ENCODE measurements at places on chromosomes 16 and 17.

- DNase-seq: no peak
These were observed 9.1 kb upstream of the MAPK8IP3 start for GRCh38 chr16:1696863-1697262.

- no peak for DNase-seq
These were observed 154.3 kb upstream of the ZFHX3 start for GRCh38 chr16:73202161-73202729.

DNA sequence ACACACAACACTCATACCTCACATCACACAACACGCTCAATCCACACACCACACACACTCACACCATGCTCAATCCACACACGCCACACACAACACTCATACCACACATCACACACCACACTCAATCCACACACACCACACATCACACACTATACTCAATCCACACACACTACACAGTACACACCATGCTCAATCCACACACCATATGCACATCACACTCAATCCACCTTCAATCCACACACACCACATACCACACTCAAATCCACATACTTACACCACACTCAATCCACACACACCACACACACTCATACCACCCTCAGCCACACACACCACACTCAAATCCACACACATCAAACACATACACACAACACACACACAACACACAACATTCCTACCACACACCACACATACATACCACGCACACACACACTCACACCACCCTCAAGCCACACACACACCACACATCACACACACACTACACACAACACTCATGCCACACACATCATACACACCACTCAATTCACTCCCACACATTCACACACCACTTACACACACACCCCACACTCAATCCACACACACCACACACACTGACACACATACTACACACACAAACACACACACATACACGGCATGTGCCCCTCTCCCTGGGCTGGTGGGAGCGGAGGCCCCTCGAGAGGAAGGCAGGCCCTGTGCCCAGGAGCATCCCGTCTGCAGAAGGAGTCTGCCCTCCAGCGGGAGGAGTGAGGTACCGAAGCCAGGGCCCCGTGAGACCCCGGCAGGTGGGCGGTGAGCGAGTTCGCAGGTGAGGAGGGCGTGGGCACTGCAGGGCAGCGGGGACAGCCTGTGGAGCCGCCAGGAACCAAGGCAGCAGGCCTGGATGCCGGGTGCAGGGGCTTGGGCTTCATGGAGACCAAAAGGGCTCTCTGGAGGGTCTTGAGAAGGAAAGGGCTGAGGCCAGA, 33.1 kb upstream of the RPTOR start:
- no peak for DNase-seq

- no peak for DNase-seq
These were observed 9.2 kb downstream of the ELOB start for GRCh38 chr16:2767891-2768290.

GRCh38 chr17:69228576-69228975, at the start of gene ABCA10:
TSS of gene ABCA10 (minus strand) at chr17:69228824. CDS start at chr17:69225358, 3,466 bp downstream.
- DNase-seq: no peak

GRCh38 chr17:38591759-38592241, 14.0 kb downstream of the SRCIN1 start:
- DNase-seq: peak; percentile 84

- DNase-seq: no peak
These were observed 20.9 kb downstream of the OSBPL7 start for GRCh38 chr17:47800686-47801085.

DNA sequence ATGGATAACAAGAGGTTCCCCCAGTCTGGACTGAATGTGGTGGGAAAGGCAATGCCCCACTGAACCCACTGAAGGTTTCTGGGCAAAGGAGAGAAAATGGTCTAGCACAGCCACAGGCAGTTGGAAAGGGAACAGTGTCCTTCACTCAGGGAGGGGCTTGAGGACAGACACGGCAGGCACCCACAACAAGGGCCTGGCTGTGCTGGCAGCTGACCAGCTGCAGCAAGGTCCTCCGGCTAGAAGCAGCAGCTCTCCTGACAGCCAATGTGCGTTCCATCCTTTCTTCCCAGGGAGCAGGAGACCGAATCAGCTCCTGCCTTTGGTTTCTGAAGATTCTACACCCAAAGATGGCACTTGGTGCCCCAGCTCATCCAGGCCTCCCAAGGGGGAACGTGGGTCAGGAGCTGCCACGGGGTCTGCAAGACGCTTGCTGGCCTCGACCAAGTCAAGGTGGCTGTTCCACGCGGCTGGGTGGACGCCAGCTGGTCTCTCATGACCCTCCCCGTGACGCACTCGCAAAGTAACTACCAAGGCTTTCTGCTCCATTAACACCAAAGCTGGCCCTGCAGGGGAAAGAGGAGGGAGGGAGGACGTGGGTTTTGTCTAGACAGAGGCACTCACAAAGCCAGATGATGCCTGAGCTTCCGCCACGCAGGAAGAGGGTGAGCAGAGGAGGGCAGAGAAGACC, 11.1 kb downstream of the ABR start:
- DNase-seq: no peak

DNA sequence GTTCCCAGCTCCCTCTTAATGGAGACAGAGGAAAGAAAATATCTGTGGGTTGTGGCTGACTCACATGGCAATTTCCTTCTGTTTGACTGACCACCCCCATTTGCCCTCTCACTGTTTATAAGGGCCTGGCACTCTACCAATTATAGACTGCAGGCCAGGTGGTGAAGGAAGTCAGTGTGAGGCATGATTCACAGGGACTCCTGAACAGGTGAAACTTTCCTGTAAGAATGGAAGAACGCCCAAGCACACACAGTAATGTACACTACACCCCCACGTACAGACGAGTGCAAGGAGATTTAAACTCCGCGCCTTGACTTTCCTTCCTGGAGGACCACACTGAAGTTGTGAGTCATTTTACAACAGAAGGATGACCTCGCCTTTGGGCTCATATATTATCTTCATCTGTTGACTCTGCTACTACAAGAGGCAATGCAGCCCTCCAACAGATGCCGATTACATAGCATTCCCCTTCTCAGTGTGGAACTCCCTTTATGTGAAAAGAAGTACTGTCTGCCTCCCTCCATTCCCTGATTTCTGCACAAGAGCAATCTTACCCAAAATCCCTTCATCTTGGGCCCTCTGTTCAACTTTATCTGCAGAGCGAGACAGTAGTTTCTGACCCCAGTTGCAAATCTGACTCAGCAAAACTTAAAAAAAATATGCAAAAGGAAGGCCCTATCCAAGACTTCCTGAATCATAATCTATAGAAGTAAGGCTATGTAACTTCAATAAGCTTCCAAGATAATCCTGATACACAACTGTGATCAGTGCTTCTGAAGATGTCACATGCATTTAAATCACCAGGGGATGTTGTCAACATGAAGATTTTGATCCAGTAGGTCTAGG, 163.6 kb downstream of the SHISA6 start:
- no peak for DNase-seq

- no peak for DNase-seq
These were observed 43.8 kb downstream of the ELAC2 start for GRCh38 chr17:12974005-12974531.

DNA sequence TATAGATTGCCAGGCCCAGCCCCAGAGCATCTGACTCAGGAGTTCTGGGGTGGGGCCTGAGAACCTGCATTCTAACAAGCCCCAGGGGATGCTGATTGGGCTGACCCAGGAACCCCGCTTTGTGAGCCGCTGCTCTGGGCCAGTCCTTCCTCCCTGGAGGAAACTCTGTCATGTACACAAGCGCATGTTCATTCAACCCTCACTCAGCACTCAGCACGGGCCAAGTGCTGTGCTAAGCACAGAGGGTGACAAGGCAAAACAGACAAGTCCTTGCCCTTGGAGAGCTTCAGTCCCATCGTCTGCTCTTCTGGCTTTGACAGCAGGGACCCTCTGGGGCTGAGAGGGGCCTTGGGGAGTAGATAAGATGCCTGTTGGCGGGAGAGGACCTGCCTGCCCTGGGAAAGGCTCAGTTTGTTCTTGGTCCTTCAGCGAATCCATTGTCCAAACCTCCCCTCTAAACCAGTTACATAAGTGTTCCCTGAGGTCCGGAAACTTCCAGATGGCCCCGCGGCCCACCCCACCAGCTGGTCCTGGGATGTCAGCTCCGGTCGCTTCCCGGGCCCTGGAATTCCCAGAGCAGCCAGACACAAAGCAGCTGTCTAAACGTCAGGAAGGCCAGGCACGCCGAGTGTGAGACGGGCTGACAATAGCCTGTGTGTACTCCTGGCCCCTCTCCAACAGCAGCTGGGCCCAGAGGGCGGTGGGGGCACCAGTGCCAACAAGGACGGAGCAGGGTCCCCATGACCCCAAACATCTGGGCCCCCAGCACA, 88.8 kb downstream of the ZDHHC7 start:
- no peak for DNase-seq

DNA sequence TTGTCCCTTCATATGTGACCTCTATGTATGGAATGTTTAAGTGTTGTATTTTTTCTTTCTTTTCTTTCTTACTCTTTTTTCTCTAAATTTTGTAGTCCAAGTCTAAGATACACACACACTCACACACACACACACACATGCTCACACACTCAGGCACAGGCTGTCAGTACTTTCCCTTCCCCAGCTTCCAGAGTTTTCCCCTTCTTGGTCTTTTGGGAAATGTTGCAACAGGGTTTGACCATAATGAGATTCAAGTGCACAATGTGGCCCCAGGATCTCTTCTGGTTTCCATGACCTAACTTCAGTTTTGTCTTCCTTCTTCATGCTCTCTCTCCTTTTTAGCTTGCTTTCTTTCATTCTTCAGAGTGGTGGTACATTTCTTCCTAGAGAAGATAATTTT, 289.8 kb upstream of the FOXF1 start:
- DNase-seq: no peak

GRCh38 chr17:76633628-76634328, 9.8 kb downstream of the ST6GALNAC1 start:
- no peak for DNase-seq

DNA sequence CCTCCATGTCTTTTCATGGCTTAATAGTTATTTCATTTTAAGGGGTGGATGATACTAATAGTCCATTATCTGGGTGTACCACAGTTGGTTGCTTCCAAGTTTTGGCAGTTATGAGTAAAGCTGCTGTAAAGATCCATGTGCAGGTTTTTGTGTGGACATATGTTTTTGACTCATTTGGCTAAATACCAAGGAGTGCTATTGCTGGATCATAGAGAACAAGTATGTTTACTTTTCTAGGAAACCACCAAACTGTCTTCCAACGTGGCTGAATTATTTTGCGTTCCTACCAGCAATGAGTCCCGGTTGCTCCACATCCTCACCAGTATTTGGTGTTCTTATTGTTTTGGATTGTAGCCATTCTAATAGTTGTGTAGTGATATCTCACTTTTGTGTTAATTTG, 181.9 kb downstream of the SPECC1 start:
- no peak for DNase-seq

DNA sequence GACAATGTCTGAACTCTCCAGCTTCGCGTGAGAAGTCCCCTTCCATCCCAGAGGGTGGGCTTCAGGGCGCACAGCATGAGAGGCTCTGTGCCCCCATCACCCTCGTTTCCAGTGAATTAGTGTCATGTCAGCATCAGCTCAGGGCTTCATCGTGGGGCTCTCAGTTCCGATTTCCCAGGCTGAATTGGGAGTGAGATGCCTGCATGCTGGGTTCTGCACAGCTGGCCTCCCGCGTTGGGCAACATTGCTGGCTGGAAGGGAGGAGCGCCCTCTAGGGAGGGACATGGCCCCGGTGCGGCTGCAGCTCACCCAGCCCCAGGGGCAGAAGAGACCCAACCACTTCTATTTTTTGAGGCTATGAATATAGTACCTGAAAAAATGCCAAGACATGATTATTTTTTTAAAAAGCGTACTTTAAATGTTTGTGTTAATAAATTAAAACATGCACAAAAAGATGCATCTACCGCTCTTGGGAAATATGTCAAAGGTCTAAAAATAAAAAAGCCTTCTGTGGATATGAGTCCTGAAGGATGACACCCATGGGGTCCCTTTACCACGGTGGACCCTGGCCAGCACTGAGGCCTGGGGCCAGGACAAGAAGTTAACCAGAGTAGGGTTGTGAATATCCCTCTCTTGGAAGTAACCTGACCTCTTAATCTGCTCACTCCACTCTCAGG, 10.5 kb upstream of the ITGAD start:
- peak; percentile 79 for DNase-seq

DNA sequence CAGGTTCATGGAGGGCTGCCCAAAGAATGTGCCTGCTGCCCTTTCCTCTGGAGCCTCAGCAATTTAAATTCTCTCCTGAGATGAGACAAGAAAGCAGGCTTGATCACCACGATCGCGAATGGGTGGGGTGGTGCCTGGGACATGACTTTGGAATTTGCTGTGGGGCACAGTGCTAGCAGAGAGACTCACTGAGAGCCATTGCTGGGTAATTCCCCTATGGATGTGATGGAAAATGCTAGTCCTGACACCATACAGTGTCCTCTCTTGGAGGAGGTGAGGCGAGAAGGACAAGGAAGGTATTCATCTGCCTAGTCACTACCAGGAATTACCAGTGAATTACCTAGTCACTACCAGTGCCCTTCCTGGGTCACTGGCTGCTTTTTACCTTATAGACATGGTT, 15.5 kb downstream of the FAM20A start:
- DNase-seq: no peak

DNA sequence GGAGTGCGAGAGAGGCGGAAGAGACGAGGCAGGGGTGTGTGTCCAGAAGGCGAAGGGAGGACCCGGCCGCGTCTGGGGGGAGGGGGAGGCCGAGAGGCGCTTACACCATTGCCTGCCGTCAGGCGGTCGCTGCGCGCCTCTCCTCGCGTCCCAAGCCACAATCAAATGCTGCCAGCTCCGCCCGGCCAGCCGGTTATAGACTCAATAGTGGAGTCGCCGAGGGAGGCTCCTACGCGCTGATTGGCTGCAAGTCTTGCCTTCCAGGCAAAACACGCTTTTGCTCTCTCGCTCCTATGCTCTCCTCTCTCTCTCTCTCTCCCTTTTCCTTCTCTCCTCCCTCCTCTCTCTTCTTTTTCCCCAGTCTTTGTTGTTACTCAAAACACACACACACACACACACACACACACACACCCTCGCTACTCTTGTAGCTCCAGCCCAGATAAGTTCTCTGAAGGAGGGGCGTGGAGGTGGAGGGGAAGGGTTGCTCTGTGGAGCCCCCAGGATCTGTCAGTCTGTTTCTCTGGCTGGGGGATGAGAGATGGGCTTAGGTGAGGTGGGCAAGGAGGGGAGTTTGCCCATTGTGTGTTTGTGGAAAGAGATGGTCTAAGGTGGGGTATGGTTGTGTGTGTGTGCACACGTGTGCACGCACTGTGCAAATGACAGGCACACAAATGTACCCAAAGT, at the start of gene DLX3:
DLX3 (minus strand) TSS at position 170 of the 684 bp plus-strand sequence. CDS start 226 bp downstream, outside the sequence.
- peak; percentile 53 for DNase-seq

DNA sequence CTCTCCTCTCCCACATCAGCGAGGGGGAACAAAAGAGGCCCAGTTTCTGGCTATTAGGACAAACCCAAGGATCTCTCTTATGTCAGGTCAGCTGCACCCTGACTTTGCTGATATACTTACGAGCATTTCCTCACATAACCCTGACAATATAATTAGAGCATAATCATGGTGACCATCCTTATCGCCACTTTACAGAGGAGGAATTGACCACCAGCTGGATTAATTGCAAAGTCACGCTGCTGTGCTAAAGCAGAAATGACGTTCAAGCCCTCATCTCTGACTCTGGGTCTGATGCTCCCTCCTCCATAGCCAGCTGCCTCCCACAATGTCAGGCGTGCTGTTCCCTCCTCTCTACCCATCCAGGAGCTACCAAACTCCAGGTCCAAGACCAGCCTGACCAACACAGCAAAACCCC, 42.6 kb downstream of the TRARG1 start:
- no peak for DNase-seq

GRCh38 chr17:72772331-72772821, 320.1 kb downstream of the SLC39A11 start:
- no peak for DNase-seq
